ENCODE measurements at places on chromosomes 5 and 9. TPM values are rescaled to one million over a fixed set of nuclear protein-coding genes. Genes with fewer than 3 reads are reported as not detected.

The FNIP1 gene
- 30.6 TPM for total RNA-seq

DNA sequence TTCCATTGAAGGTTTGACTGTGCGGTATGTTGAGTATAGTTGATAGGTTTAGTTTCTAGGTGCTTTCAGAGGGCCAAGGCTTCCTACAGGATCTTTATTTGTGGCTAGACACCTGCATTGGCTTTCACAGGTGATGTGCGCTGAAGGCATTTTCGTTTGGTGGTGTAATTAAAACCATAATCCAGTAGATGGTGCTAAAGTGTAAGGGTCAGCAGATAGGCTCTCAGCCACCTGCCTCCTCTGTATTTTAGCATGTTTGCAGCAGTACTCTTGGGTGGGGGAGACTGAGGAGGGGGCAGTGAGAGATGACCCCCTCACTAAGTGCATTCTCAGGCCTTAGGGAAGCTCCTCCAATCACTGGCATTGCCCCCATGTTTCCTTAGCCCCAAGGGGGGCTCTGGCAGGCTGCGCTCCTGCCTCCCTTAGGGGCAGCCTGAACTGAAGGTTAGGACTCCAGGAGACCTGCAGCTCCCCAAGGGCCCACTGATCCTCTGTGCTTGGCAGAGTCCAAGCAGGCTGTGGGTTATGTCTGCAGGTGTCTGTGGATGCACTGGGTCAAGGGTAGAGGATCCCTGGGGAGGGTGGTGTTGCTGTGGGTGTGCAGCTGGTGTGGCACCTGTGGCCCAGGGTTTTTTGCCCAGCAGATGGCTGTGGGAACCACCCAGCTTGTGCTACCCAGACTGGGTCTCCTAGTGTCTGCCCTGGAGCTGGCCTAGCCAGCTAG is 23.4 kb downstream of the CDK20 start:
- no peak for DNase-seq

- DNase-seq: no peak
These were observed 292.4 kb downstream of the EFNA5 start for GRCh38 chr5:107378218-107378899.

DNA sequence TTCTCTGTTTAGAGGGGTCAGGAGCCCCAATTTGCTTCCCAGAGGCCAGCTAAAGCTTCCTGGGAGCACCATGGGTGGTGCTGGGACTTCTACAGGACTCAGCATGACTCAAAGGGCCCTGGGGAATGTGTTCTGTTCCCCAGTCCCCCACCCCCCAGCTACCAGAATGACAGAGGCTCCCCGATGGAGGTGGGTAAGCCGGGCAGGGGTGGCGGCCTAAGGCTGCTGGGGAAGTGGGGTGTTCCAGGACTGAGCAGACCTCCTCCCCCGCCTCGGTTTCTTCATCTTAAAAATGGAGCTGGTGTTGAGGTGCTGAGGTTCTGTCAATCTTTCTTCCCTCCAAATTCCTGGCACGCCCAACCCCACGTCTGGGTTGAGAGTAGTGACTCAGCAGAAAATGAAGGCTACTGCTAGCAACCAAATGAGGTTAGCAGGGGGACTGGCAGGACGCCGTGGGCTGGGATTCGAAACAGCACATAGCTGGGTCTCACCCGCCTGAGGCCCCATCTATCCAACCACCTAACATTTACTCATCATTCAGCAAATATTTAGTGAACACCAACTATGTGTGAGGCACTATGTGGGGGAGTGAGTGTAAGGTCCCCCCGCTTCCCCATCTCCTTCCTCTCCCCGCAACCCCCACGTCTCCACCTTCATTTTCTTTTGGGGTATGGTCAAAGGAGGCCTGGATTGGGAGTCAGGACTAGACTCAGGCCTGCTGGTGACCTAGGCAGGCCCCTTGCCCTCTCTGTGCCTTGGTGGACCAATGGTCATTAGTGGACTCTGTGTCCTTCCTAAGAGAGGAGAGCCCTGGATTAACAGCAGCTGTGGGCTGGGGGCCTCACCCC is 50.2 kb downstream of the C9orf50 start:
- DNase-seq: no peak

All from activated naive CD8-positive, alpha-beta T cell treated with anti-CD3 and anti-CD28 coated beads, Interleukin-2, amount 10 ng/mL, durations not matched to agents 7 days and 5 days (primary cell).